Pulmonary artery endothelial cell (primary cell): ENCODE measurements at places on chromosomes 2 and 18. TPM values are rescaled to one million over a fixed set of nuclear protein-coding genes. Genes with fewer than 3 reads are reported as not detected.

The MOGAT1 gene
- total RNA-seq, result not detected in 2 replicates

The ACTG2 gene
- total RNA-seq, result not detected in 2 replicates

The PARD3B gene
- 8.4 and 13.5 TPM in 2 replicates for total RNA-seq

The HTR2B gene
- 4.2 and 6.1 TPM in 2 replicates for total RNA-seq

The SERPINB4 gene
- total RNA-seq, result not detected in 2 replicates

The FAM124B gene
- total RNA-seq, result 82.4 and 110 TPM in 2 replicates

The BOLL gene
- total RNA-seq, result not detected in 2 replicates

The NYAP2 gene
- not detected in 2 replicates for total RNA-seq

The FARSB gene
- total RNA-seq, result 20.3 and 20.8 TPM in 2 replicates

The FIGLA gene
- not detected in 2 replicates for total RNA-seq

The CCDC138 gene
- 7.3 and 10.3 TPM in 2 replicates for total RNA-seq

The MATN3 gene
- total RNA-seq, result 0.95 and 1.1 TPM in 2 replicates

The DDX18 gene
- 55.9 and 69.6 TPM in 2 replicates for total RNA-seq

The GPBAR1 gene
- 0.07 TPM in 2 replicates for total RNA-seq

The ITGA4 gene
- total RNA-seq, result 1.6 and 9.3 TPM in 2 replicates

The CNRIP1 gene
- 40.0 and 48.6 TPM in 2 replicates for total RNA-seq

The ANKRD53 gene
- 0.14 and 0.20 TPM in 2 replicates for total RNA-seq

The OBSL1 gene
- 15.6 and 22.2 TPM in 2 replicates for total RNA-seq

The IFIH1 gene
- total RNA-seq, result 7.3 and 13.7 TPM in 2 replicates
